NCI-H1436 treated with DMSO at 0.1 percent for 48 hours (cell line): ENCODE measurements at places on chromosomes 16 and 17.

DNA sequence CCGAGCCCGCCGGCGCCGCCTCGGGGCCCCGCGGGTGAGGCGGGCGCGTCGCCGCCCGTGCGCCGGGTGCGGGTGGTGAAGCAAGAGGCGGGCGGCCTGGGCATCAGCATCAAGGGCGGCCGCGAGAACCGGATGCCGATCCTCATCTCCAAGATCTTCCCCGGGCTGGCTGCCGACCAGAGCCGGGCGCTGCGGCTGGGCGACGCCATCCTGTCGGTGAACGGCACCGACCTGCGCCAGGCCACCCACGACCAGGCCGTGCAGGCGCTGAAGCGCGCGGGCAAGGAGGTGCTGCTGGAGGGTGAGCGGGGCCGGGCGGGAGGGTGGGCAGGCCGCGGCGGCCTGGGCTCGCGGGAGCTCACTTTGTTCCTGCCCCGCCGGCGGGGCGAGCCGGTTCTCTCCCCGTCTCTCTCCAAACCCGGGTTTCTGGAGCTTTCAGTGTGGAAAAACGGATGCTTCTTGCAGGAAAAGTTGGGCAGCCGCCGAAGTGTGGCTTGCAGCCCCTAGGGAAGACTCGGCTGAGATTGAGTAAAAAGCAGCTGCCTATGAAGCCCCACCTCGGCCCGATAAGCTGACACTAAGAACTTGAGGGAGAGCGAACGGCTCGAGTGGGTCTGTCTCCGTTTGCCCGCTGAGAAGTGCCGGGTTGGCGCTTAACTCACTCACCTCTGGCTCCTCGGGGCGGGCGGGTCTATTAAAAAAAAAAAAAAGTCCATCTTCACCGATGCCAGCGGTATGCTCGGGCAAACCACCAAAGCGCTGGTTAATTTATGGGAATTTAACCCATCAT, 677 bp downstream of the SNTB2 start:
- DNase-seq, result no peak

DNA sequence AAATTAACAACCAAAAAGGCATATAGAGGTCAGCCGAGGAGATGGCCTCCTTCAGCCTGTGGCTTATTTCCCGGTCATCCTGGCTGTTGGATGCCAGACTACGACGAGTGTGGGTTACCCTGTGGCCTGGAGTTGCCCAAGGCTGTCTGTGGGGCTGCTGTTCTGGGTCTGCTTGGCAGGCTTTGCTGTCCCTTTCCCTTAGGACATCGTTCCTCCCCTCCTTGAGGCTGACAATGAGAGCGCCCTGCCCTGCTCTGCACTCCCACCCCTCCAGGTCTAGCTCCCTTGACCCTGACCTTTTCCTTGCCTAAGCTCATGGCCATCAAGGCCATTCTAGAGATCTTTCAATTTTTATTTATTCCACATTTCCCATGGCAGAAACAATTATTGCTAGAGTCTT, 1.9 kb upstream of the CBFB start:
- DNase-seq, result no peak

DNA sequence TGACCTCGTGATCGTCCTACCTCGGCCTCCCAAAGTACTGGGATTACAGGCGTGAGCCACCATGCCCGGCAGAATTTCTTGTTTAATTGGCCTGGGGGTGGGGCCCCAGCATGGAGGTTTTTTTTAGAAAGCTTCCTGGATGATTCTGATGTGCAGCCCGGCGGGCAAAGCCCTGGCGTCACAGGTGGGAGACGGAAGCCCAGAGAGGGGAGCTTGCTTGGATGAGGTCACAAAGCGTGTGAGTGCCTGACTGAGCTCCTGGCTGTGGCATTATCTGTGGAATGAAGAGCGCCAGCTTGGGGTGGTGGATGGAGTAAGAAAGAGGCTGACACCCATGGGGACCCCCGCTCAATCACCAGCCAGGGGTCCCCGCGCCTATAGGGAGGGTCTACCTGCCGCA, 4.1 kb downstream of the VASN start:
- DNase-seq, result no peak

DNA sequence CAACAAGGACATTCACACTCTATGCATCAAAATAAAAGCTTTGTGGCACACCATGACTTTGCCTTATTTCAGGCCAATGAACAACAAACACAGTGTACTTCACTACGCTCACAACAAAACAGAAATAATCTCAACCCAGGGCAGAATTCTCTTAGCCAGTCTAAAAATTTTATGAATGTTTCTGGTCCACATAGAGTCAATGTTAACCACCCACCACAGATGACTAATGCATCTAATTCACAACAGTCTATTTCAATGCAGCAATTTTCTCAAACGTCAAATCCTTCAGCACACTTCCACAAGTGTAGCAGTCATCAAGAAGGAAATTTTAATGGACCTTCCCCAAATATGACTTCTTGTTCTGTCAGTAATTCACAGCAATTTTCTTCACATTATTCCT, 101.7 kb downstream of the CHD9 start:
- DNase-seq, result no peak

- no peak for DNase-seq
Measured at GRCh38 chr16:74868501-74868900, 93.9 kb upstream of the FA2H start.

- DNase-seq, result no peak
Measured at GRCh38 chr17:60887614-60888028, 210.0 kb downstream of the BCAS3 start.

DNA sequence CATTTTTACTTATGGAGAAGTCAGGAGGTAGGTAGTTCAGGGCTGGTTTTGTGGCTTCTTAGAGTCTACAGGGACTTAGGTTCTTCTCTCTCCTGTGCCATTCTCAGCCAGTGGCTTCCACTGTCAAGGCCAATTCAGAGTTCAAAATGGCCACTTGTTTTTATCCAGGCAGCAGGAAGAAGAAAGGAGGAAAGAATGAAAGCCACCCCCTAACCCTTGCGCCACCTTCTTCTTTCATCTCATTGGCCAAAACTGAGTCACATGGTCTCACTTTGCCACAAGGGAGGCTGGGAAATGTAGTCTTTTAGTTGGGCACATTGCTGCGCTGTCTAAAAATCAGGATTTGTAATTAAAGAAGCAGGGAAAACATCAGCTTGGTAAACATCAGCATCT, 60.8 kb upstream of the MED9 start:
- peak; percentile 77 for DNase-seq

GRCh38 chr16:30082545-30083090, 6.8 kb downstream of the PPP4C start:
- DNase-seq, result no peak

- no peak for DNase-seq
Measured at GRCh38 chr16:87466975-87467501, 25.8 kb downstream of the ZCCHC14 start.
